ENCODE measurements at places on chromosomes 7 and 10.

- DNase-seq: no peak
These were observed 128.4 kb downstream of the DNAJB6 start for GRCh38 chr7:157464971-157465886.

GRCh38 chr7:148978091-148978490 is 50.2 kb downstream of the PDIA4 start:
- DNase-seq: no peak

- no peak for DNase-seq
These were observed 148.8 kb upstream of the VWC2 start for GRCh38 chr7:49624611-49625010.

DNA sequence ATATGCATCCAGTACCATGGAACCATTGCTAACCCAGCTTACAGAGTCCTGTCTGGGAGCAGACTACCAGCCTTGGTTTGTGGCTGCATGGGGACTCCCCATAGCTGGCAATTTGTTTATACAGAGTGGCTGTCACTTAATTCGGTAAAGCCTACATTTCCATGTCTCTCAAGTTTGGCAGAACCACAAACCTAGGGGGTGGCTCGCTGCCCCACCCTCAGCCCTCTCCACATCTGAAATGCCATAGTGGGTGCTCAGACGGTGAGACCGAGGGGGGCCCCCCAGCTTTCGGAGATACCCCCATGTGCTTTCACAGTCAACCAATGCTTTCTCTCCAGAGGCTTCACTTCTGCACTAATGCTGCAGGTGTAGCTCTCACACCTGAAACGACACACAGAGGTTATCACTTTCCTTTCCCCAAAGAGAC is 75.5 kb upstream of the KAT6B start:
- DNase-seq: no peak

- DNase-seq: no peak
These were observed 317.9 kb upstream of the NFE2L3 start for GRCh38 chr7:25834050-25834449.

DNA sequence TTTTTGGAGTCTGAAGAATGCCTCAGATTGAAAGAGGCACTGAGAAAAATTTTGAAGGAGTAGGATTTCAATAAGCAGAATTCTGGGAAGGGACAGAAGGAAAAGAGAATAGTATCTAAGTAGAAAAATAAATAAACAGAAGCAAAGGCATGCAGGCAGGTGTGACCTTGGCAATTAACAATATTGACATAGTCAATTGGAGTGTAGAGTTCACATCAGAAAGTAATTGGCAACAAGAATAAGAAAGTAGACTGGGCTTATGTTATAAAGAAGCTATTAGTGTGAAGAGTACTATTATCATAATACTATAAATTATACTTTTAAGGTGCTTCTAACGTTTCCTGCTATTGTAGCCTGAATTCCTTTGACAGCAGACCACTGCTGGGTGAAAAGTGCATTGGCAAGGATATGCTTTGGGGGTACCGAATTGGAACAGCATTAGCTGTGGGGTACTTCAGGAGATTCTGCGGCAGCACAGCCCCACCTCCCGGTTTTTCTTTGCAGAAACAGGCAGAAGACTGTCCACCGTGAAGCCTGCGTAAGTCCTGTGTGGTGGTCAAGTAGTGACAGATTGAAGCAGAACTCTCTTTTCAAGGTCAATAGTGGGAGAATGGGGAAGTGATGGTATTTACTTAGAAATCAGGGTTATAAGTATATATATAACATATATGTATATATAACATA is 357.0 kb downstream of the THSD7A start:
- no peak for DNase-seq

DNA sequence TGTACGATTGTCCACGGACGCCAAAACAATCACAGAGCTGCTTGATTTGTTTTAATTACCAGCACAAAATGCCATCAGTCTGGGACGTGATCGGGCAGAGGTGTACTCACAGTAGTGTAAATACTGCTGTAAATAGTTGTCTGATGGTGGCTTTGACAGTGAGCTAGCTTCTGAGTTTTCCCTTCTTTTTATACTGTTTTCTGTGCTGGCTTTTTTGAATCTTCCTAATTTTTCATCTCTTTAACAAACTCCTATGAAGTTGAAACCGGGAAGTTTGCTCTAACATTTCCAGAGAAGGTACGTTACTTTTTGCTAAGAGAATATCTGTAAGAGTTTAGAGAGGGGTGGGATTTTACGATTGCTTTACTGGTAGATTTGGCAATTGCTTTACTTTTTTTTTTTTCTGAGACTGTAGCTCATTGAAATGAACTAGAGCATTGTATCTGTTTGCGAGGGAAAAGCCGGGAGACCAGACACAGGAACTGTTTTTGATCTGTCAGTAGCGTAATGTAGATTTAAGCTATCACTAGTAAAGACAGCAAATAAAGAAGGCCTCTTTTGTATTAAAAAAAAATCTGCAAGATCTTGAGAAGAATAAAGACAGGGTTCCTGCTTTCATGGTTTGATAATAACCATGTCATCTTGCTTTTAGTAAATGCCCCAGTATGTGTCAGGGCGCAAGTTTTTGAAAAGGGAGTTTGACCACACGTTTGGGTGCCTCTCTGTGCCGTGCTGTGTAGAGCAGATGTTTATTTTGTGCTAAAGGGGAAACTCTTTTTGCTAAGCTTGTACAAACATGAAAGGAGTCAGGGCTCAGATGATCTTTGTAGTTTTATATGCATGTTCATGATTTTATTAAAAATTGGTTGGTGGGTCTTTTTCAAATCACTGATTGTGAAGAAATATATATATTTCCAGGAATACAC is 712 bp downstream of the FOXP2 start:
- no peak for DNase-seq

- DNase-seq: no peak
These were observed 23.5 kb upstream of the GPR26 start for GRCh38 chr10:123642697-123643096.

DNA sequence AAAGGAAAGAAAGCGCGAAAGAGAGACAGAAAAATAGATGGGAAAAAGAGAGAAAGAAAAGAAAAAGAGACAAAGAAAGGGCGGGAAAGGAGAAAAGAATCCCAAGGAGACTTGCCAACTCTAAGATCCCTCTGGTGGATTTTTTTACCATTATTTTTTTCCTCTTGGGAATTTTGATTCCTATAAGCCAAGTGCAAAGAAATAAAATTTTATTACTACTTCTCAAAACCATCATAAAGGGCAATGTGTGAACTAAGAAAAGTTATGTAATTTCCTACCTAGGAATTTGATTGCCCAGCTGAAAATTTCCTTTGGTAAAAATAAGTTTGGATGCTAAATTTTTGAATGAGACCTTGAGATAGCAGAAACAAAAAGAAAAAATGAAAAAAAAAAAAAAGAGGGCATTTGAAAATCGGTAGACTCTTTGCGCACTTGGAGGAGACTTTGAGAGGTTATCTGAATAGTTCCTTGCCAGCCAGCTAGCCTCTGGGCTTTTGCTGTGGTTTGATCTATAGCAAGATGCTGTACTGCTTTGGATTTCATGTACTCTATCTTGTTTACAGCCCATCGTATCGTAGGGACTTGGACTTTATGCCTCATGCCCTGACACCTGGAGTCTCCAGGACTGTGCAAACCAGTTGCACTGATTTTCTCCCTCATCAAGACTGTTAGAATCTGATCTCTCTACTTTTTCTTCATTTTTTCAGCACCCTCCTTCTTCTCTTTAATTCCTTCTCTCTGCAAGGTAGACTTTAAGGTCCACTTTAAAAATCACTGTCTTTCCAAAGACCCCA is 535.4 kb upstream of the MKI67 start:
- DNase-seq: no peak

DNA sequence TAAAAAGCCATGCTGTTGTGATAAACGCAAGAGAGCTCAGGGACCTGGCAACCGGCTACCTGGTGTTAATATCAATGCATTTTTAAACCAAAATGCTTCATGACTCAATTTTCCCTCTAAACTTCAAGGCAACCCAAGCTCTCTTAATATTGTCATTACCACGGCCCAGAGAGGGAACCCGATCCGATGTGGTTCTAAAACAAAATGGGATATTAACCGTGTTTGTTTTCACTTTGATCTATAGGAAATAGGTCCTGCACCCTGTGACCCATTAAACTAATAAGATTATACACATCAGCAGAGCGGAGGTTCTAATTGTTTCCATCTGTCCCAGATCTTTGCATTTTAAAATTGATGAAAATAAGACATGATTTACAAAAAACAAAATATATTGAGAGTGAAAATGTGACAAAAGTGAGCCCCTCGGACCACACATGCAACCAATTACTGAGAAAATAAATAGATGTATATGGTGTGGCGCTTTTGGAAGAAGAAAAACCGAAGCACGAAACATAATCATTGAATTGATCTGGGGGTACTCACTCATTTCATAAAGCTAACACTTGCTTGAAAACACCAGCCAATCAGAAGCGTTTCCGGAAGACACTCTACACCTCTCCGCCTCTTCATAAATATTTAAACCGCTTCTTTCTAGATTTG is 290.3 kb upstream of the NFE2L3 start:
- DNase-seq: no peak
